Right lobe of liver (tissue), 6 donors: ENCODE measurements at places on chromosomes 6 and 20. TPM values are rescaled to one million over a fixed set of nuclear protein-coding genes. Genes with fewer than 3 reads are reported as not detected.

DNA sequence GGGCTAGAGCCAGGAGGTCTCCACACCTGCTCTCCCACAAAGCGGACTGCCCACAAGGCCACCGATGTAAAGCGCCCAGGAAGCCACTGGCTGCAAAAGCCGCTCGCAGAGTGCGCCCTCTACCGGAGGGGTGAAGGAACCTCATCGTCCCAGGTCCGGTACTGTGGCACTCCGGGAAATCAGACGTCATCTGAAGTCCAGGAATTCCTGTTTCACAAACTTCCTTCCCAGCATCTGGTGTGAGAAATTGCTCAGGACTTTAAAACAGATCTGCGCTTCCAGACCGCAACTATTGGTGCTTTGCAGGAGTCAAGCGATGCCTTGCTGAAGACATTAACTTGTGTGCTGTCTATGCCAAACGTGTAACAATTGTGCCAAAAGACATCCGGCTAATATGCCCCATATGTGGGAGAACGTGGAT, 115.1 kb upstream of the ARID1B start:
- DNase-seq: no peak

DNA sequence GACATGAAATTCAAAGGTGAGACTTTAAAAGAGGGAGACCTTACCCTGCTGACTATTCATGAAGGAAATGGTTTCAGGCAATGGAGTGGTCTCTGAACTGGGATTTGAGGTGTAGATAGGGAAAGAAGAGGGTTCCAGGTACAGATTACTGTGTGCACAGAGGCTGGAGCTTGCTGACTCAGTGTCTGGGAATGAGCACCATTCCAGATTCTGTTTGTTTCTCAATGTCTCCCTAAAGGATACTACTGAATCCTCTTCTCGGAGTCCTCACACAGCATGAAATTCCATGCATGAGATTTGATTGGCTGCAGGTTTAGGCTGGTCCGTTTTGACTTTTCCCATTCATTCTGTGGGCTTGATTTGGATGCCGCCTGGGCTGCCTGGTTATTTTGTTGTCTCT, 49.0 kb downstream of the PPP1R14C start:
- no peak for DNase-seq

RGS17 gene
- total RNA-seq: not detected

DNA sequence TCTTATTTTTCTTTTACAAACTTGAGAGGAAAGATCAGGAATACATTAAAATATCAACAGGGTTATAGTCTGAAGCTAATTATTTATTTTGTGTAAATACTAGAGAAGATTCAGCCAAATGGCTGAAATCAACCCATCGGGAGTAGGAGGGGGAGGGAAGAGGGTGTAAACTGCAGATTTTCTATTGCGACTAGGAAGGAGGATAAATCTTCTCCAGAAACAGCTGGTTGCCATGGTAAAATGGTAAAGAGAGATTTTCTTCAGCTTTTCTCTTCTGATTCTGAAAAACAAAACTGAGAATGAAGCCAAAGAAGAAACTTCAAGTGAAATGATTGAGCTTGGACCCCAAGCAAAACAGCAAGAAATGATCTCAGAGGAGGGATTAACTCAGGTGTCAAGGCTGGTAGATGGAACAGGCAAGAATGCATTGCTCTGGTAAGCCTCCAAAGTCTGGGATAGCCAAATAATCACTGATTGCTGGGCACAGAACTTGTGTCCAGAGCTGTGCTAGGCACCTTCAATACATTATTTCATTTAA, 193.5 kb upstream of the SPTLC3 start:
- no peak for DNase-seq
